Natural killer cell (primary cell): ENCODE measurements at places on chromosomes 13 and 19.

DNA sequence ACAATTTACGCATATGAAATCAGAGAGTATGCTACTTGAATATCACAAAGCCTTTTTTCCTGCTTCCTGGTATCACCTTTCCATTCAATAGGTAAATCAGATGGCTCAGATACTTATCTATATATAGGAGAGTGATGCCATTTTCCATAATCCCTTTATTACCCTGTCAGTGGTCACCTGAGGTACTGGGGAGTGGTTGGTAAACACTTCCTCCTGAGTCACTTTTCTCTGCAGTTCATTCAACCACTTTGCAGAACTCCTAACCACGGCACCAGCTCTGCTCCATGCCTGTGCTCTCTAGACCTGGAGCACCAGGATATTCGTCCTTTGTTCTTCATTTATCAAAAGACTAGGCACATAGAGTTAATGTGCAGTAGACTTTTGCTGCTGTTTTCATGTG is 748.5 kb upstream of the KLHL1 start:
- H3K4me3 ChIP-seq, result no peak overlapping the region
- H3K27ac ChIP-seq, result no peak overlapping the region
- no peaks in the 10 kb centered on the region for H3K4me1 ChIP-seq

DNA sequence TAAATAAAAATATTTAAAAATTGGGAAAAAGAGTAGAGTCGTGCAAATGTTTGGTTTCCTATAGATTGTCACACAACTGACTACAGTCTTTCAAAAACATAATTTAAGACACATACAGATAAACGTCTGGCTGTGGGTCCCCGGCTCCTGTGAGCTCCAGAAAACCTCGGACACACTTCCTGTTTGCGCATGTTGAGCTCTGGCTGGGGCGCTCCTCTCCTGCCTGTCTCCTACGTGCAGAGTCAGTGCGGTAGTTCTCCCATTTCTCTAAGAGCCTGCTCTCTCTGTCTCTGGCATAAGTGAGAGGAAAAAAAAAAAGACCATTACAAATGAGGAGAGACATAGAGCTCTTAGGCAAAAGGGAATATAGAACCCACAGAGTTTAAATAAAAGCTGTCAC is 128.2 kb upstream of the OBI1 start:
- H3K27ac ChIP-seq, result no peak overlapping the region
- no peaks in the 10 kb centered on the region for H3K4me1 ChIP-seq
- no peaks in the 10 kb centered on the region for H3K36me3 ChIP-seq
- no peak for DNase-seq
- no peak overlapping the region for H3K4me3 ChIP-seq

- no peaks in the 10 kb centered on the region for H3K27me3 ChIP-seq
- DNase-seq, result no peak
- no peak overlapping the region for H3K4me3 ChIP-seq
- no peaks in the 10 kb centered on the region for H3K36me3 ChIP-seq
- H3K27ac ChIP-seq, result no peak overlapping the region
Observed at GRCh38 chr13:101949681-101950080, 452.2 kb downstream of the FGF14 start.

DNA sequence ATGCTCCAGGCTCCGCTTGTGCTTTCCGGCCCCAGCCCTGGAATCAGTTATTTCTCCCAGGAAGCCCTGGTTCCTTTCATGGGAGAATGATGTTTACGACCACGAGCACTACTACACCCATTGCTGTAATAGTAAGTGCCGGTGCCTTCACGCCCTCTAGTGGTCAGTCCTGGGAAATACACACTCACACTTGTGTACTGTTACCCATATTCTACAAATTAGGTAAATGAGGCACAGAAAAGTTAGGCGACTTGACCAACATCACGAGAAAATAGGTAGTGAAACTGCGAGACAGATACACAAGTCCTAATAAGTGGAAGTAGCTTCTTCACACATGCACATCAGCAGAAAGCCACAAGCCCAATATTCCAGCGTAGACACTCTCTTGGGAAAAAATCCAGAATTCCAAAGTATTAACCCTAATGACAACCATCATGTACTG is 21.7 kb downstream of the CEACAM21 start:
- no peak overlapping the region for H3K4me3 ChIP-seq
- peaks cover 11% of the 10 kb centered on the region for H3K27me3 ChIP-seq
- H3K4me1 ChIP-seq, result peaks cover 3% of the 10 kb centered on the region
- peak; percentile 88 for DNase-seq
- H3K27ac ChIP-seq, result no peak overlapping the region

DNA sequence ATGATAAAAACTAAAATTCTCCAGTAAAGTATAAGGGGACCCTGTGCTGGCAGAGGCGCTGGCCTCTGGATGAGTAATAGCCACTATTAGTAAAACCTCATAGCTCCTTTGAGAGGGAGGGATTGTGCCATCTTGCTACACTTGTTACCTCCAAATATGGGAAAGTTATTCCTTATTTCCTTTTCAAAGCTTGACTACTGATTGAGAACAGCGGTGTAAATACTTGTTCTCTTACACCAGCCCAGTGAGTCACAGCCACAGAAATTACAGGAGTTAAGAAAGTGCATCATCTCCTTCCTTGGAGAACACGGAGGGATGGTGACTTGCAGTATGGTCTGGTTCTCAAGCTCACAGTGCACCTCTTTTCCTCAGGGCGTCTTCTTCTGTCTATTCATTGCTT is 379.0 kb downstream of the EFNB2 start:
- H3K27ac ChIP-seq, result no peak overlapping the region
- no peaks in the 10 kb centered on the region for H3K4me1 ChIP-seq
- no peaks in the 10 kb centered on the region for H3K36me3 ChIP-seq
- H3K4me3 ChIP-seq, result no peak overlapping the region
- no peaks in the 10 kb centered on the region for H3K27me3 ChIP-seq

DNA sequence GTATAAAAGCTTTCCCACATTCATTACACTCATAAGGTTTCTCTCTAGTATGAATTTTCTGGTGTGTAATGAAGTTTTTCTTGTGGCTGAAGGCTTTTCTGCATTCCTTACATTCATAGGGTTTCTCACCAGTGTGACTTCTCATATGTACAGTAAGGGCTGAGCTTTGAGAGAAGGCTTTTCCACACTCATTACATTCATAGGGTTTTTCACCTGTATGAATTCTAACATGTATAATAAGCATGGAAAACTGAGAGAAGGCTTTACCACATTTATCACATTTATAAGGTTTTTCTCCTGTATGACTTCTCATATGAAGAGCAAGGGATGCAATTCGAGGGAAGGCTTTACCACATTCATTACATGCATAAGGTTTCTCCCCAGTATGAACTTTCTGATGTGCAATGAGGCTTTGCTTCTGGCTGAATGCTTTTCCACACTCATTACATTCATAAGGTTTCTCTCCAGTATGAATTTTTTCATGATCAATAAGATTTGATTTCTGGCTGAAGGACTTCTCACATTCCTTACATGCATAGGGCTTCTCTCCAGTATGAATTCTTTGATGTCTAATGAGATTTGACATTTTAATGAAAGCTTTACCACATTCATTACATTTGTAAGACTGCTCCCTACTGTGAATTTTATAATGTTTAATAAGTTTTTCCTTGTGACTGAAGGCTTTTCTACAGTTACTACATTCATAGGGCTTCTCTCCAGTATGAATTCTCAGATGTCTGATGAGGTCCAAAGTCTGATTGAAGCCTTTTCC is 42.6 kb downstream of the ZNF527 start:
- peaks cover 8% of the 10 kb centered on the region for H3K36me3 ChIP-seq
- H3K27ac ChIP-seq, result no peak overlapping the region
- H3K4me3 ChIP-seq, result no peak overlapping the region
- H3K27me3 ChIP-seq, result no peaks in the 10 kb centered on the region

DNA sequence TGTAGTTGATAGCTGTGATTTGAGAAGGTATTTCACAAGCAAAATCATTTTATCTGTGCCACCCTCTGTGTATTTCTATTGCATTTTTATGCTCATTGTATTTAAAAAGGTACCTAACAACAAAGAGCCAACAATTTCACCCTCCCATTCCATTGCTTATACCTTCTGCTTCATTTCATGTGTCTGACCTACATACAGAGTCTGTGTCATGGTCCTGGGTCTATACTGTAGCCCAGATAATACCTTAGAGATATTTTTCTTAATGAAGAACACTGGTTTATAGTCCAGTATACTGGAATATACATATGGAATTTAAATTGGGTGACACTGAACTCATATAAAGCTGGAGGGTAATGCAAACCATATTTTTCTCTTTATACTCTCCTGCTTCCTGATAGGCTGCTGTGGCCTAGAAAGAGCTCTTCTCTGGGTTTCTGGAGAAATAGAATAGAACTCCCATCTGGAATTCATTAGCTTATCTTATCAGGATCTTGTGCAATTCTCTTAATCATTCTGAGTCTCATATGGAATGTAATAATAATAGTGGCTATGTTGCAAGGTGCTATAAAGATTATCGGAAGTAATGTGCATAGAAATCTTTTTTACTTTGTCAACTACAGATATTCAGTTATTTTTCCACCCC is 31.8 kb upstream of the SPART start:
- no peak for DNase-seq
- H3K4me3 ChIP-seq, result no peak overlapping the region
- H3K27me3 ChIP-seq, result no peaks in the 10 kb centered on the region
- H3K4me1 ChIP-seq, result no peaks in the 10 kb centered on the region
- no peaks in the 10 kb centered on the region for H3K36me3 ChIP-seq
- H3K27ac ChIP-seq, result no peak overlapping the region

- H3K4me3 ChIP-seq, result no peak overlapping the region
- no peaks in the 10 kb centered on the region for H3K27me3 ChIP-seq
- no peaks in the 10 kb centered on the region for H3K4me1 ChIP-seq
- no peak for DNase-seq
Observed at GRCh38 chr19:36081894-36082293, 27.2 kb downstream of the WDR62 start.

DNA sequence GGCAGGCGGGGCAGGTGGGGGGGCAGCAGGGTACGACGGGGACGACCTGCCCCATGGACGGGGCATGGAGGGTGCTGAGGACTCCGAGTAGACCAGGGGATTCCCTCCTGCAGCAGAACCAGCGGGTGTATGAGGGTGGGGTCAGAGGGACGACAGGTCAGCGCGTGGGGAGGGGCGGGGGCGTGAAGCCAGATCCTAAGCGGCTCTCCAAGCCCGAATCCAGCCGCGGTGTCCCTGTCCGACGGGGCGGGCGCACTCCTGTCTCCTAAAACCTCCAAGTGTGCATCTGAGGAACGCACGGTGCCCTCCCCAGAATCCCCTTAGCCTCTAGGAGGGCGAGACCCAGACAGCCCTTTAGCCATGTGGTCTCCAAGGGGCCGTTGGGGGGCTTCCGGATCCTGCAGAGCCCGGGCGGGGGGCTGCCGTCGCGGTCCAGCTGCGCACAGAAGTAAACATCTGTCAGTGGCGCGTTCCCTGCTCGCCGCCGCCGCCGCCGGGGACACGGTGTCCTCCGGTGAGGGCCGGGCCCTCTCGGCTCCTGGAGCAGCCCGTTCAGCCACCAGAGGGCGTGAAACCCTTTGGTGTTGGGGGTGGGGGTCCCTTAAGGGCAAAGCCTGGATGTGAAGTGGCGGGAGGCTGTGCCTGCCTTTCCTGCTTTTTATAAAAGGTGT is 730 bp downstream of the NRTN start:
- peaks cover 38% of the 10 kb centered on the region for H3K27me3 ChIP-seq
- peaks cover 27% of the 10 kb centered on the region for H3K4me1 ChIP-seq
- no peak overlapping the region for H3K27ac ChIP-seq
- no peak for DNase-seq
- no peak overlapping the region for H3K4me3 ChIP-seq
- no peaks in the 10 kb centered on the region for H3K36me3 ChIP-seq

GRCh38 chr13:70816853-70817252 is 708.6 kb upstream of the KLHL1 start:
- no peaks in the 10 kb centered on the region for H3K4me1 ChIP-seq
- no peaks in the 10 kb centered on the region for H3K36me3 ChIP-seq
- H3K4me3 ChIP-seq, result no peak overlapping the region
- H3K27me3 ChIP-seq, result no peaks in the 10 kb centered on the region

DNA sequence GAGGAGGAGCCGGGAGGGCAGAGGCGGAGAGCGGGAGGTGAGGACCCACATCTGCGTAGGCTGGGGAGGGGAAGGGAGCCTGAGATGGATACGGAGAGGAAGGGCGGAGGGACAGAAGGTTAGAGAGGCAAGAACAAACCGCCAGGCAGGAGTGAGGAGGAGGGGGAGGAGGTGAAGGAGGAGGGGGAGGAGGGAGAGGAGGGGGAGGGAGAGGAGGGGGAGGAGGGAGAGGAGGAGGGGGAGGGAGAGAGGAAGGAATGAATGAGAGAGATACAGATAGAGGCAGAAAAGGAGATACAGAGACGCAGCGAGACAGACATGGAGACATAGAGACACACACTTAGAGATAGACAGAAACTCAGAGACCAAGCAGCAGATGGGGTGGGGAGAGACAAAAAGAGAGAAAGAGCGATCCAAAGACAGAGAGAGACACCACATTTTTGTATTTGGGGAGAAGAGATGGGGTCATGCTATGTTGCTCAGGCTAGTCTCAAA is 782 bp upstream of the CA11 start:
- DNase-seq, result no peak
- no peaks in the 10 kb centered on the region for H3K36me3 ChIP-seq
- peak overlapping the region; percentile 79 for H3K4me3 ChIP-seq

GRCh38 chr13:28470296-28470695 is 24.6 kb downstream of the FLT1 start:
- no peak for DNase-seq
- peaks cover 2% of the 10 kb centered on the region for H3K27me3 ChIP-seq
- no peaks in the 10 kb centered on the region for H3K4me1 ChIP-seq
- no peak overlapping the region for H3K27ac ChIP-seq

- DNase-seq, result no peak
- H3K27ac ChIP-seq, result no peak overlapping the region
- H3K36me3 ChIP-seq, result no peaks in the 10 kb centered on the region
Observed at GRCh38 chr13:67048084-67048820, 181.9 kb downstream of the PCDH9 start.

DNA sequence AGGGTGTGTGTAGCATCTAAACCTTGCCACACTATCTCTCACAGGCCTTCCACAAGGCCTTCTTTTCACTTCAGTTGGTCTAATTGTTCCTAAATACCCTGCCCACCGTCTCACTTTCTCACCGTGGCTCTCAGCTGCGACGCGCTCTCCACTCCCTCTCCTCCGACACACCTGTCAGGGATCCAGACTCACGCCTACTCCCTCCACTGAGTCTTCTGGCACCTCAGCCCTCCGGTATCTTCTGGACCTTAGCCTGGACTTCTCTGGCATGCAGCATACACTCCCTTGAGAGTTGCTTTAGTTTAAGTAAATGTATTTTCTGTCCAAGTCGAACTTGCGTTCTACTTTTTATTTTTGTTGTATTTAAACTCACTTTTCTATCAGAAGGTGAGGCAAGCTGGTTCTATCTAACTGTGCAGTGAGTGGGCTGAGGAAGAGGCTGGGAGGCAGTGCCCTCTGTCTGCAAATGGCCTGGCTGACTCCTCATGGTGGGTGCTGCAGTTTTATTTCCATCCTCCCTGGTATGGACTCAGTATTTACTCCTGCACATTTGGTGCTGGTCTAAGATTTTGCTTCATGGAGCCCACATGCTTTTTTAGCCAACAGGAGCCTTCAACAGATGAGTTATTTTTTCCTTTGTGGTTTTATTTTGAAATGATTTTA is 28.5 kb upstream of the ARGLU1 start:
- H3K27ac ChIP-seq, result no peak overlapping the region
- no peaks in the 10 kb centered on the region for H3K36me3 ChIP-seq
- H3K27me3 ChIP-seq, result no peaks in the 10 kb centered on the region
- no peaks in the 10 kb centered on the region for H3K4me1 ChIP-seq

GRCh38 chr19:56748378-56748777 is 76.8 kb upstream of the ZNF835 start:
- H3K4me3 ChIP-seq, result no peak overlapping the region
- no peaks in the 10 kb centered on the region for H3K27me3 ChIP-seq
- DNase-seq, result no peak
- no peak overlapping the region for H3K27ac ChIP-seq
